ENCODE measurements at places on chromosomes 12 and 14. TPM values are rescaled to one million over a fixed set of nuclear protein-coding genes. Genes with fewer than 3 reads are reported as not detected.

Gene SLC17A8
- total RNA-seq: not detected

Gene PRB3
- total RNA-seq: not detected

Gene TSHR
- not detected for total RNA-seq

Gene HSPB8
- total RNA-seq: 58.1 TPM

Gene KRT79
- not detected for total RNA-seq

GRCh38 chr14:68535404-68536017 lies 257.4 kb downstream of the ZFP36L1 start:
- DNase-seq: no peak

DNA sequence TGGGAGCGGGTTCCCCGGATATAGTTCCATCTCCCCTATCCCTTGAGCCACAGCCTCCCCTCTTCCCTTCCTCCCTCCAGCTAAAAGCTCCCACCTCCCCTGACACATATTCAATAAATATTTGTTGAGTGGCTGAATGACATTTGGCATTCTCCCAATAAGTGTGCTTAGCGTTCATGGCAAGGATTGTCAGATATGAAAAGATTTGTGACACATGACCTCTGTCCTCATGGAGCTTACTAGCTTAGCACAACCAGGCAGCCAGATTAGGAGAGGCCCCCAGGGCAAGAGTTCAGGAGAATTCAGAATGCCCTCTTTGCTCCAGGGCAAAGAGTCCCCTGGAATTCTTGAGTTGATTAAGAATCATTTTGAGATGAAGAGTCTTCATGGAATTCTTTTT lies 22.5 kb upstream of the SLC6A12 start:
- DNase-seq: no peak

DNA sequence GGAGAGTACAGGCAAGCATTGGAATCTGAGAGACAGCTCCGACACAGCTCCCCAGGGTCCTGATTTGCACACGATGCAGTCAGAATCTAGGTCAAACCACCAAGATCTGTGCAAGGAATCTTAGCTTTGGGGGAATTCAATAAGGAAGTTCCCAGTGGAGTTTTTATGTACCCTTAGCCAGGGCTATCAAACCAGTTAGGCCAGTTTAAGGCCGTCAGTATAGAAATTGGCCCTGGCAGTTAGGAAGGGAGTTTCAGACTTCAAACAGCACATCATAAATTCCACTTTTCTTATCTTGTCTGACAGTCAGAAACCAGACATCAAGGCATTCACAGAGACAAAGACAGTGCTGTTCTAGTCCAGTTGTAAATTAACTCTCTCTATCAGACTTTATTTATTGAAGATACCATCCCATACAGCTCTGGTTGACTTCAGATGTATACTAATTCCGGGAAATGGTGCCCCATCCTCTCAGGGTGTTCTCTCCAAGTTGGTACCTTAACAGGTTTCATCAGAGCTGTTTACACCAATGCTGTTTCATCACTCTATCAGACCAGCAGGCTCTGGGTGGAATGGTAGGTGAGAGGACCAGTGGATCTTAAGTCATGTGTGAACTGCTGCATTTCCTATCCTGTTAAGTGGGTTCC lies 157.5 kb upstream of the ATF7IP start:
- DNase-seq: peak; percentile 69

DNA sequence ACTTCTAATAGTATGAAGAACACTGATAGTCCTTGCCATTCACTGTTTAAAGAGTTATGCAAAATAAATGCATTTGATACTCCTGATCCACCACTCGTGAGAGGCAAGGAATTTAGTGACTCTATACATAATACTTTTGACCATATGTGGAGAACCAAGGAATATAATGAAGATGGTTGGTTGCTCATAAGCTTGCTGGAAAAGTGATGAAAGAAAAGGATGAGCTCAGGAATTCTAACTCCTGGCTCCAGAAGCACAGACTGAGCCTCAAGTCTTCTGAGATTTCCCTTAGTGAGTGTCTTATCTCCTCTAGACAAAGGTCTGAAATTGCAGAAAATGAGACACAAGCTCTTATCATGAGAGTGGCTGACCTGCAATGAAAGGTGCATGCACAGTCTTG lies 57.1 kb upstream of the KRAS start:
- no peak for DNase-seq

GRCh38 chr14:97578982-97579548 lies 781.9 kb downstream of the VRK1 start:
- no peak for DNase-seq

DNA sequence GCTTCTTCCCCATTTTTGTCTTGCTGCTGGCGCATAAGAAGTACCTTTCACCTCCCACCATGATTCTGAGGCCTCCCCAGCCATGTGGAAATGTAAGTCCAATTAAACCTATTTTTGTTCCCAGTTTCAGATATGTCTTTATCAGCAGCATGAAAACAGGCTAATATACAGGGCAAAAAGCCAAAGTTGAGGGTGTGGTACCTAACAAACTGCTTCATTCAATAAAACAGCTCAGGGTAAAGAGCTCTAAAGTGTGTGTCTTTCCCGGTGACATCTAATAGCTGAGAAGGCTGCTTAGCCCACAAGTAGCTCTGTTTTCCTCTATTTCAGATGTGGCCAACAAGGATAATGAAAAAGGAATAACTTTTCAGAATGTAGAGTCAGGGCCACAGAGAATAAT lies 76.7 kb upstream of the SLC8A3 start:
- no peak for DNase-seq

GRCh38 chr14:37413050-37413449 lies 182.0 kb downstream of the FOXA1 start:
- DNase-seq: no peak

DNA sequence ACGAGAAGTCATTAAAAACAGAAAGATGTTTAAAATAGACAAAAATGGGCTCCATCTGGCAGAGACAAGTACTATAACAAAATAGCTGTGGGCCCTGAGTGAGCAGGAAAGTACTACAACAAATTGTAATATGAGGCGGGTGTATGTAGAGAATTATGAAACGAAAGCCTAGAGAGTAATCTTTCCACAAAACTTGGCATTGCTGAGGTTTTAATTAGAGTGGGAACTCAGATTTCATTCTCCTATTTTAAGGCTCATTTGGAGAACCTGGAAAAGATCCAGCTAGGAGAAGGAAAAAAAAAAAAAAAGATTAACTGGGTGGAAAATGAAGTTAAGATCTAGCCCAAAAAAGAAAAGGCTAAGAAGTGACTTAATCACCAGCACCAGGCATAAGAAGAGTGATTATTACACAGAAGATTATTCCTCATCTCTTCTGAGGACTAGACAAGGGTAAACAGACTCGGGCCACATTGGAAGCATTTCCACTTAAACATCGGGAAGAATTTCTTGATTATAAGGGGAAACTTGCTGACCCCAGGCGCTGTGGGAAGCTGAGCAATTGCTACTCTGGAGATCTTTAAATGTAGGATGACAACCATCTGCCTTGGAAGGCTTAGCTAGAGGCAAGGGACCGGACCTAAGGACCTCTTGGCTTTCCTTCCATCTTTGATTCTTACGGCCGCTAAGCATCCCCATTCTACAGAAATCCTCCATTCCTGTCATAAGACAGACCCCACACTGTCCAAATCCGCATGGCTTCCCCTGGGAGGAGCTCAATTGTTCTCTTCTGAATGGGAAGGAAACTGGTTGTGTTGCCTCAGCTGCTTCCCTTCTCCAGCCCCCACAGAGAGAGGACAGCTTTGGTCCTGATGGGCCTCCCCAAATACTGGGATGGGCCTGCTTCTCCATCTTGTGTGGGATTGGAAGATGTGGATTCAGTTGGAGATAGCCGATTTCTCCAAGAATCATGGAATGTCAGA lies 40.6 kb downstream of the IGF1 start:
- DNase-seq: no peak

DNA sequence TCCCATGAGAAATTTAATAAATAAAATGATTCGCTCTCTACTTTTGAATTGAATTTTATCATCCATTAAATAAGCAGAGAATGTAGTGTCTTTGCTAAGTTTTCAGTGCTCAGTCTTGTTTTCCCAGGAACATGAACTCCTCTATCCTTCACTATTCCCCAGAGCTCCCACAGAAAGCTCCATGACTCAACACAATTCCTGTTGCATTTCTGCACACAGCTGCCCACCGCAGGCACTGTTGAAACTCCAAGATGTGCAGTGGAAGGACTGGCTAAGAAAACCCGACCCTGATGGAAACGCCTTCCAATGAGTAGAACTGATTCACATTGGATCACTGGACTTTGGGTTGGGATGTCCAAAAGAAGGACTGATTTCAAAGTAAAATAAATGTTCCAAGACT lies 202.4 kb upstream of the AMIGO2 start:
- no peak for DNase-seq
